ENCODE measurements at places on chromosomes 13 and 19.

- DNase-seq: peak; percentile 85
Measured at GRCh38 chr19:44626048-44626624, 12.8 kb downstream of the IGSF23 start.

DNA sequence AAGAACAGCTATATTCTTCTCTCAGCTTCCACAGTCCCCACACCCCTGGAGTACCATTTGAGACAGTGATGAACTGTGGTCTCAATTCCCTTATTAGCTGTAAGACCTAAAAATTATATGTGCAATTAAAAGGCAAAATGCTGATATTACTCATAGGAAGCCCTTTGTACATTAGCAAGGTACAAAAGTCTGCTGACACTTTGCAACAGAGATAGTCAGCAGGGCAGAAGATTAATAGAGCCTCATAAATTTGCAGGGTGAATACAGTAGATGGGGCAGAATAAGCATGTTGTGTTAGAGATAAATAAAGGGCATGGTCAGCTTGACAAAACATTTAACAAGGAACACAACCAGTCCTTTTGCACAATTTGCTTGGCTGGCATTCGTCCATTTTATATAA, 210.0 kb upstream of the OBI1 start:
- no peak for DNase-seq

GRCh38 chr13:99624936-99625540, 123.8 kb downstream of the TM9SF2 start:
- DNase-seq: no peak

GRCh38 chr13:24263632-24264031, 45.7 kb upstream of the C1QTNF9 start:
- DNase-seq: peak; percentile 45

- DNase-seq: no peak
Measured at GRCh38 chr19:3048190-3048533, 14.1 kb downstream of the TLE5 start.

DNA sequence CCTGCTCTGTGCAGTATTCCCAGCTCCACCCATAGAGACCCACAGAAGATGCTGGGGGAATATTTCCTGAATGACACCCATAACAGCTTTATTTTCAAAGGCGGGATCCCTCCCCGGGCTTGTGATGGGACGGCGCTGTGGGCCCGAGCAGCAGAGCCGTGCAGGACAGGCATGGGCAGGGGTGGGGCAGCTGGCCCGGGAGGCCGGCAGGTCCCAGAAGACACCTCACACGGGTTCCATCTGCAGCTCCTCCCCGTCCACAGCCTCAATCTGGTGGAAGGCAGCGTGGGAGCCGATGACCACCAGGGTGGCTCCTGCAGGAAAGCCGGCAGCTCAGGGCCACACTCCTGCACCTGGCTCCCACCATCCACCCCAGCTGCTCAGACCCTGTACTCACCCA, 2.5 kb downstream of the RABAC1 start:
- DNase-seq: no peak

DNA sequence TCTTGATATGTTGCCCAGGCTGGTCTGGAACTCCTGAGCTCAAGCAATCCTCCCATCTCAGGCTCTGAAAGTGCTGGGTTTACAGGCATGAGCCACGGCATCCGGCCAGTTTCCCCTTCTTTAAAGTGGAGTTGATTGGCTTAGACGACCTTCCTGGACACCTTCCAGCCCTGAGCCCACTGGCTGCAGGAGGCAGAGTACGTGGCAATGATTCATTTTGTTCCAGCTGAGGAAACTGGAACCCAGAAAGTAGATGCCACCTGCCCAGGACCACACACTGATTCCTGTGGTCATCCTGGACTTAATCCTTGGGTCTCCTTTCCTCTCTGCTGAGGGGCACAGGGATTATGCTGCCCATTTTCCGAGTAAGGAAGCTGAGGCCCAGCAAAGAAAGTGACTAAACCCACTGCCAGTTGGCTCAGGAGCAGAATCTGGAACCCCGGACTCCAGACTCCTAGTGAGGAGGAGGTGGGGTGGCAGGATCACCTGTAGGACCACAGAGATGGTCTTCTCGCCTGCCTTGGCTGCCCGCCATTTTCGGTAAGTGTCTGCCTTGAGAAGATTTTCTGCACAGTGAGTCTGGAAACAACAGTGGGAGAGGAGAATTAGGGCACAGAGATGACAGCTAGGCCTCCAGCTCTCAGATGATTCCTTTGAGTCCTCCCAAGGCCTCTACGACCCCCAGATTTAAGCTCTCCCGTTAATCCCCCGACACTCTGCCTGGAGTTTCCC, 737 bp downstream of the XRCC1 start:
- DNase-seq: no peak

GRCh38 chr13:31639443-31640163, 99.7 kb upstream of the RXFP2 start:
- DNase-seq: no peak

DNA sequence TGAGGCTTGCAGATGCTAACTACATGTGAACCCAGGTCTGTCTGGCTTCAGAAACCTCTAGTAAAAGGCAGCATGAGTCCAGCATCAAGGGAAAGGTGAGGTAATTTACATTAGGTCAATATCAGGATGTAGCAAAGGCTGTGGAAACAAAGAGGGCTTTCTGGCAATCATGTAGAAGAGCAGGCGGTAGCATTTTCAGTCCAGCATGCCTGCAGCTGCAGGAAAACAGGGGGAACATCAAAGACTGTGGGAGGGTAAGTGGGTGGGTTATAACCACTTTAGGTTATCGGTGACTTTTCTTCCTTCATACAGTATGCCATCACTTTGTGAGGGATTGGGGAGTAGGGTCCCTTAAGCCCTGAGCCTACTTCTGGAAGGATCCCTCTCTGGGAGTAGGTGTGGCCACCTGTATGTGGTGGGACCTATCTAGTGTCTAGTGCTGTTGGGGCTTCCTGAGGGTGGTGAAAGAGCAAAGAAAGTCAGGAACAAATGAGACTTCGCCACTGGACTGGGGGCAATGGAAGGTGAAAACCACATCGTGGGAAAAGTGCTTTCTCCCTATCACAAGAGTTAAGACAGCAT, 10.8 kb downstream of the SUGP2 start:
- DNase-seq: no peak

DNA sequence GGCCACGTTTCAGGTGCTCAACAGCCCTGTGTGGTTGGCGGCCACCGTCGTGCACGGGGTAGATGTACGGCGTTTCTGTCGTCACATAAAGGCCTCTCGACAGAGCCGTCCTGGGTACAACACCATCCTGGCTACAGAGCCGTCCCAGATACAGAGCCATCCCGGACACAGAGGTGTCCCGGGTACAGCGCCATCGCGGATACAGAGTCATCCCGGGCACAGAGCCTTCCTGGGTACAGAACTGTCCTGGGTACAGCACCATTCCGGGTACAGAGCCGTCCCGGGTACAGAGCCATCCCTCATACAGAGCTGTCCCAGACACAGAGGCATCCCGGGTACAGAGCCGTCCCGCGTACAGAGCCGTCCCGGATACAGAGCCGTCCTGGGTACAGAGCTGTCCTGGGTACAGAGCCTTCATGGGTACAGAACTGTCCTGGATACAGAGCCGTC, 222.7 kb upstream of the SOX1 start:
- no peak for DNase-seq

DNA sequence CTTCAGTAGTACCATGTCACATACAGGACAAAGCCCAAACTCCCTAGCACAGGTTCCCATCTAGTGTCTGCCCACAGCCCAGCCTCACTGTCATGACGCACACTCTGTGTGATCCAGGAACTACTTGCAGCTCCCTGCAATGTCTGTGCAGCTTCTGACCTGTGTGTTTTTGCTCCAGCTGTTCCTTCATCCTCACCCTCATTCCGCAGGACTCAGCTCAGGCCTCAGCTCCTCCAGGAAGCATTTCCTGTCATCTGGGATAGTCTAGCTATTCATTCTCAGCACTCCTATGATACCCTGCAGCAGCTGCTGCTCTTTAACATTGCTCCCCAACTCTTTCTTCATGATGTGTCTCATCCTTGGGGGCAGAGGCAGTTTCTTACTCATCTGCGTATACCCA, 56.1 kb downstream of the ENOX1 start:
- DNase-seq: no peak

GRCh38 chr13:111941845-111942447, 125.0 kb upstream of the SOX1 start:
- DNase-seq: no peak

GRCh38 chr19:48111280-48111679, 663 bp upstream of the PLA2G4C start:
- DNase-seq: no peak

DNA sequence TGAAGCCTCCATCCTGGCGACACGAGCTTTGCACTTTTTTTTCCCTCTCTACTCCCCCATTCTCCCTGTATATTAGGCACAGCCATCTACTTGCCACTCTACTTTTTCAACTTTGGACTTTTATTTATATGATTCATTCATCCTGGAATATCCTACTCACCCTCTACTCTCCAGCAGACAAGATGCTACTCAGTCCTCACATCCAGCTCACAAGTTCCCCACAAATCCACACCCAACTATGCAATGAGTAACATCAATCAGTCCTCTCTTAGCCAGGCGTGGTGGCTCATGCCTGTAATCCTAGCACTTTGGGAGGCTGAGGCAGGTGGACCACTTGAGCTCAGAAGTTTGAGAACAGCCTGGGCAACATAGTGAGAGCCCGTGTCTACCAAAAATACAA, 23.9 kb upstream of the URAD start:
- no peak for DNase-seq

GRCh38 chr19:28065026-28065425, 1147.9 kb downstream of the UQCRFS1 start:
- no peak for DNase-seq

GRCh38 chr13:43376596-43376995, 353.2 kb downstream of the DNAJC15 start:
- DNase-seq: no peak

DNA sequence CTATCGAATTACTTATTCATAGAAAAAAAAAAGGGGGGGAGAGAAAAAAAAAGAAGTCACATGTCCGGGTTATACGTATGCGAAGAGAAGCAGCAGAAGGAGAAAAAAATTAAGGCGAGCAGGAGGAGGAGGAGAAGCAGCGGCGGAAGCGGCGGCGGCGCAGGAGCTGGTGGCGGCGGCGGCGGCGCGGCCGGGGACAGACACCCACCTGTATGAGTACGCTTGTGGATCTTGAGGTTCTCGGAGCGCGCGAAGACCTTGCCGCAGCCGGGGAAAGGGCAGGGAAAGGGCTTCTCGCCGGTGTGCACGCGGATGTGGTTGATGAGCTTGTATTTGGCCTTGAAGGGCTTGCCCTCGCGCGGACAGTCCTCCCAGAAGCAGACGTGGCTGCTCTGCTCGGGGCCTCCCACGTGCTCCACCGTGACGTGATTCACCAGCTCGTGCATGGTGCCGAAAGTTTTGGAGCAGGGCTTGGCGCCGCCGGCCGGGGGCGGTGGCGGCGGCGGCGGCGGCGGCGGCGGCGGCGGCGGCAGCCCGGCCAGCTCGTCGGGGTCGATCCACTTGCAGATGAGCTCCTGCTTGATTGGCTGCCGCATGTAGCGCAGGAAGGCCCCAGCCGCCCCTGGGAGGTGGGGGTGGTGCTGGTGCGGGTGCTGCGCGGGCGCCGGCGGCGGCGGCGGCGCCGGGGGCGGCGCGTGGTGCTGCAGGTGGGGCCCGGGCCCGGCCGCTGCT, 1.5 kb downstream of the ZIC5 start:
- no peak for DNase-seq

- no peak for DNase-seq
Measured at GRCh38 chr19:23787106-23787505, 28.4 kb upstream of the ZNF681 start.

DNA sequence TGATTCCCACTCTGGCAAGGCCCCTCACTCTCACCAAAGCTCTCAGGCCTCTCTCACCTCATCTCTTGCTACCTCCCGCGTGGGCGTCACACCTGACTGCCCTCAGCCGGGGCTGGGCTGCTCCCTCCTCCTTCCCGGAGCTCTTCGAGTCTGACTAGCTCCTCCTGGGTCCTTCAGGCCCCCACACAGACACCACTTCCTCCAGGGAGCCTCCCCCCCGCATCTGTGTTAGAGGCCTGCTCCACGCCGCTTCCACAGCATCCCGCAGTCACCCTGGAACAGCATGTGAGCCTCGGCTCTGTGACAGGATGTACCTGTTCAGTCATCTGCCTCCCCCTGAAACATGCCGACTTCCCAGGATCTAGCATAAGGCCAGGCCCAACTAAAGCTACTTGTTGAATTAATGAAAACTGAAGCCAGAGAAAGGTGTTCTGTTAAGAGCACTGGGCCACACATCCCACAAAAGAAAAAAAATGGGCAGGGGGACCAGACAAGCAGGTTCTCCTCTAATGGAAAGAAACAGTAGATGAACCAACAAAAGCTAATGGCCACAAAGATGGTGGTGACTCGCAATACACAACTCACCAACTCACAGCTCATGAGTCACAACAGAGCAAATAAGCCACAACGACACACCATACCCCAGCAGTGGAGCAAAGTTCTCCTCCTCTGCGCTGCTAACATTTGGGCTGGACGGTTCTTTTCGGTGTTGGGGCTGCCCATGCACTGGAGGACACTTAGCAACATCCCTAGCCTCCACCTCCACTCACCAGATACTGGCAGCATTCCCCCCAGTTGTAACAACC, 3.0 kb downstream of the PPP6R1 start:
- DNase-seq: peak; percentile 58

- peak; percentile 40 for DNase-seq
Measured at GRCh38 chr13:31236211-31236786, 36.5 kb downstream of the B3GLCT start.

- DNase-seq: no peak
Measured at GRCh38 chr13:95954266-95954665, 98.9 kb downstream of the UGGT2 start.

GRCh38 chr13:66508153-66508909, 721.8 kb downstream of the PCDH9 start:
- no peak for DNase-seq

GRCh38 chr13:19818223-19818842, 35.6 kb upstream of the PSPC1 start:
- no peak for DNase-seq

GRCh38 chr13:109146912-109147647, 517.7 kb downstream of the MYO16 start:
- peak; percentile 32 for DNase-seq

GRCh38 chr13:20049558-20050473, 91.3 kb downstream of the ZMYM2 start:
- no peak for DNase-seq

GRCh38 chr19:1106841-1107660, 3.3 kb downstream of the GPX4 start:
- no peak for DNase-seq

DNA sequence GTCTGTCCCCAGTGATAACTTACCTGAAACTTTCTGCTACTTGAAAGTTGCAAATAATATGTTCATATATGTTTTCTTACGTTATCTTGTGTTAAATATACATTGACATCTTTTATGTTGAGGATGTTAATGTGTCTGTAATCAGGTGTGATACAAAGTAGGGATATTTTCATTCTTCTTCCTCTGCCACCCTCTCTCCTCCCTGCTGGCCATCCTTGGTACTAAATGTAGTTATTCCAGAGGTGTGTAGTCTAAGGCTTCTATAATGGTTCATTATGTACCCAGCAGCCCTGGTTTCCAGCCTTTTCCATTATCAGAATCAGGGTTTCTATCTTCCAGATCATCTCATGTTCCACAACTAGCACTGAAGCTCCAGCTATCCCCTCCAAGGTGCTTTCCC, 606.7 kb upstream of the KLHL1 start:
- no peak for DNase-seq

GRCh38 chr19:18294467-18294864, 13.0 kb upstream of the JUND start:
- no peak for DNase-seq

- DNase-seq: no peak
Measured at GRCh38 chr19:4548238-4548584, 8.4 kb upstream of the LRG1 start.

- peak; percentile 89 for DNase-seq
Measured at GRCh38 chr19:1312767-1313694, 27.4 kb downstream of the EFNA2 start.
